ENCODE measurements at places on chromosomes 3 and 15.

DNA sequence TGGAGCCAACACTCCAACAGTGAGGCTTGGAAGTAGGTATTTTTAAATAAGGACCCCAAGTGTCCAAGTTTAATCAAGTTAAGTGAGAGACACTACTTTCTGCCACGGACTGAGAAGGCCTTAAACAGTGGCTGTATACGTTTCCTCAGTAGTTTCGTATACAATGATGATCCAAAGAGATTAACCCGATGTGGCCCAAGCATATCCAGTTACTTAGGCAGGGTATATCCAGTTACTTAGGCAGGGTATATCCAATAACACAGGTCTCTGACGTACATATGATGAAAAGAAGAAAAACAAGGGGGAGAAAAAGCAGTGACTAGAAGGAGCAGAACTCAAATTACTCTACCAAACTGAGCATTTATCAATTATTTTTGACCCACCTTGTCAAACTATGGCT lies 591.4 kb downstream of the FOXP1 start:
- no peak for DNase-seq

- DNase-seq: no peak
These were observed 71.0 kb downstream of the NOX5 start for GRCh38 chr15:69085325-69086081.

GRCh38 chr15:49297584-49297983 lies 125.5 kb upstream of the FGF7 start:
- DNase-seq: no peak

- no peak for DNase-seq
These were observed 82.6 kb upstream of the UBE2E1 start for GRCh38 chr3:23723141-23723540.

DNA sequence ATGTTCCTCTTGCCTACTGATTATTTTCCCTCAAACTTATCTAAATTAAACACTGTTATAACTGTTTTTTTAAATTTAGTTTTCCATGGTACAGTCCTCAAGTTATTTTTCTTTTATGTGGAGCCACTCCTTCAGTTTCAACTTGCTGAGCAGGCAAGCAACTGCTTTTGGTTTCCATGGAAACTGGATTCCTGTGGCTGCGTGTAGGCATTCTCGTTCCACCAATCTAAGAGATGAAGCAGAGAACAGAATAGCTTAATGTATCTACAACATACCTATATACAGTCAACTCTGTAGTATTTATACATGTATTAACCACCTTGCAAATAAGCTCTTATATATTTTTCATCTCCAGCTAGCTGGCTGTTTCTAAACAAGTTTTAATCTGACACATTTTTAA lies 25.8 kb upstream of the ANXA2 start:
- DNase-seq: no peak

DNA sequence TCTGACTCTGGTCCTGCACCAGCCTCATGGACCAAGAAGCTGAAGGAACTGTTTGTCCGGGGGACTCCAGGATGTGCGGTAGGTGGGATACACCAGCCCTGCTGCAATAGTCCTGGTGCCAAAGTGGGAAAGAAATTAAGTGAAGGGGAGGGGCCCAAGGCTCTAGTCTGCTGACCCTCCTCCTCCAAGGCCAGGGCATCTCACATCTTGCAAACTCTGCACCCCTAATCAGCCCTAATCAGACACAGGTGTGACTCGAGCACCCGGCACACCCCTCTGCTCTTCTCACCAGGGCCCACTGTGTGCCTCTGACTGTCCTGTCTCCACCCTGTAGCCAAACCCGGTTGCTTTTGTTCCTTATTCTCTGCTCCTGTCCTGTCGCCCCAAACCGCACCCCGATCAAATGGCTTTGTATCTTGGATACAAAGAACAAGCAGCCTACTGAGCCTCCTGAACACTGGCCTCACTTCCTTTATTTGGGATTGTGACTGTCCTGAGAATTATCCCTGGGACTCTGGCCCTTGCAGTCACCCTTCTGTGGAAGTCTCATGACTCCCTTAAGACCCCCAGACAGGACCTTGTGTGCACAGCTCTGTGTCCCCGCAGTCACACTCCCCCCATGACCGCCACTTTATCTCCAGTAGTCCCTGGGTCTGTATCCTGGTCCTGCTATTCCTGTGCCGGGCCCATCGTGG lies 26.7 kb upstream of the SLC41A3 start:
- peak; percentile 23 for DNase-seq

DNA sequence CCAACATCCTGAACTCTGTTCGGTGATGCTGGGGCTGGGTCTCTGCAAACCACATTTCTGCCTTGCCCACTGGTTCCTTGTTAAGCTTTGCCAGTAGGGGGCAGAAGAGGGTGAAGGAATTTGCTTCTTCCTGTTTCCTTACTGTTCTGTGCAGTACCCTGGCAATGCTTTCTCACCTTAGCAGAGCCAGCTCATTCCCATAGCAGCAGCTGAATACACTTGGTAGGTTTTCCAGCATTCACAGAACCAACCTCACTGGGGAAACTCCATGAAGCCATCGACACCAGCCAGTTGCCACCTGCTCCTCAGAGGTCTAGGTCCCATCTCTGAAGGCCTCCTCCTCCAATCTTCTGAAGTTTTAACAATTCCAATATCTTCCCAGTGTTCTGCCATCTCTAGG lies 308.4 kb downstream of the PDCD6IP start:
- no peak for DNase-seq

DNA sequence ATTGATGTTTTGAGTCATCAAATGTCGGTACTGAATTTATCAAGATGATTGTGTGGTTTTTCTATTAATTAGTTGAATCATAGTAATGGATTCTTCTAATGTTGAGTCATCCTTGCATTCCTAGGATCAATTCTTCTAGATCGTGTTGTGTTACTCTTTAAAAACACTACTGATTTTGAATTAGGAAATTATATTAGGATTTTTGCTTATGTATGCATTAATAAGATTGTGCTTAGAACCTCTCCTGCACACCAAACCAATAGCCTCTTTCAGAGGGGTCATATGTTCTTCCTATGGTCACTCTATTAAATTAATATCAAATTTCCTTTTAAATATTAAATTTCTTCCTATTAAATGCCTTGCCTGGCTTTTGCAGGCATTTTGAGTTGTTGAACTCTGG lies 151.7 kb upstream of the TOPAZ1 start:
- DNase-seq: no peak

- no peak for DNase-seq
These were observed 81.5 kb downstream of the DIPK2A start for GRCh38 chr3:144053121-144053520.

DNA sequence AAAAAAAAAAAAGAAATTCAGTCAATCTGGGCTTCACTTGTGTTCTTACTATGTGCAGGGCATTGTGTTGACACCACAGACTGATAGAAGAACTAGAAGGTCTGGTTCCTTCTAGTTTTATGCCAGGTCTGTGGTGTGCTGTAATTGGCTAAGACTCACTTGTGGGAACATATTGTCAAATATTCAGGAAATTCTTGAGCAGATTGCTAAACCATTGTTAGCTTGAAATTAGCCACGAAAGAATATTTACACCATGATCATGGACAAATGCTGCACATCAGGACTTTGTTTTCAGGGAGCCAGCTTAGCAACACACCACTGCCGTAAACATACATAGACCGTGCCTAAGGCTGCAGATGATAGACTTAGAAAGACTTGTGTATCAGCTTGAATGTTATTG lies 74.6 kb downstream of the GTPBP8 start:
- no peak for DNase-seq

DNA sequence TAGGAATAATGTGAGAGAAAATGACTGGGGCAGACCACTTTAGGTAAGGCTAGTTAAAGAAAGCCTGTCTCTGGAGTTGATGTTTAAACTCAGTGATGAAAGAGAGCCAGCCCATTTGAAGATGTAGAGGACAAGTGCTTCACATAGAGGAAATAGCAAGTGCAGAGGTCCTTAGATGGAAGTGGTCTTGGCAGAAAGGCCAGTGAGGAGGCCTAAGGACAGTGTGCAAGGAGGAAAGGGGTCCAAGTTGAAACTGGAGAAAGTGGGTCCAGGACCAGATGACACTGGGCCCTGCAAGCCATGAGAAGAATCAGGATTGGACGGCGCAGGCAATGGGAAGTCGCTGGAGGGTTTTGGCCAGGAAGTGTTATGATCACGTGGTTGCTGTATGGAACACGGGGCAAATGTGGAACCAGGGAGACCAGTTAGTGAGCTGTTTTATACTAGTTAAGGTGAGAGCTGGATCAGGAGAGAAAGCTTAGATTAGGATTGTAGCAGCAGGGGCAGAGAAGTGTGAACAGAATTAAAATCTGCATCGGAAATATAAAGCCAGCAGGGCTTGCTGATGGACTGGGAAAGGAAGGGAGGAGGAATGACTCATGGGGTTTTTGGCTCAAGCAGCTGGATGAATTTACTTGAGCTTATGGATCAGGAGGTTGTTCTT lies 48.0 kb upstream of the SCAANT1 start:
- DNase-seq: no peak

DNA sequence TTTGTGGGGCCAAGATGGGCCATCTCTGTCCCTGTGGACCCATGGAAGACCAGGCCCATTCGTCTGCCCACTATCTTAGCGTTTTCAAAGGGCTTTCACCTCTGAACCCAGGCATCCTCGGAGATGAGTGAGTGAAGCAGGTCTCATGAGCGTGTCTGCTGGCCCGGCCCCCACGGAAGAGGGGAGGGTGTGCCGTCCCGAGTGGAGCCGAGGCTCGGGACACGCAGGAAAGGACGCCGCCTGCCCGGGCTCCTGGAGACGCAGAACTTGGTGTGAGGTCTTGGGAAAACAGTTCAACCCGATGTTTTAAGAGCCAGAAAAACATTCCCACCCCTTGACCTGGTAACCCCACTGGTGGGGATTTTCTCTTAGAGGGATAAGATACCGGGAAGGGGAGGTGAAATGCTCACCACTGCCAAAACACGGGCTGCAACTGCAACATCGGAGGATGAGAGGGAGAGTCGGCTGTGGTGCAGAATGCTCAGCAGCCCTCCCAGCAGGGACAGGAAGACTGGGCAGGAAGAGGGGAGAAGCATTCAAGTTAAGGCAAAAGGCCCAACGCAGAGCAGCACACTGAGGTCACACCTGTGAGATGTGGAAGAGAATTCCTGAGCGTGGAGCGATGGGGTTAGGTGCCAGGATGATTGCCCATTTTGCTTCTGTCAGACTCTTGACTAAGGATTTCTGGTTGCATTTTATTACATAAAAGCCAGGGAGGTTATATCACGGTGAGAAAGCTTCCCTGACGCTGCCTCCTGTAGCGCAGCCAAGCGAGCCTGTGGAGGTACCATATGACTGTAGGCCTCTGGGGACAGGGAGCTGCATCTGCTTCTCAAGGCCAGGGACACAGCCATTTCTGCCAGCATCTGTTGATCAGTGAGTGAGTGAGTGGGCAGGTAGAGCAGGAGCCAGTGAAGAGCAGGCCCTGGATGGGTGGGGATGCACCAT lies 14.1 kb upstream of the STAB1 start:
- DNase-seq: no peak
